ENCODE measurements at places on chromosomes 12 and 14. TPM values are rescaled to one million over a fixed set of nuclear protein-coding genes. Genes with fewer than 3 reads are reported as not detected.
A peak's percentile ranks its signal among the peaks of the same experiment; 100 is the strongest.

- H3K4me3 ChIP-seq, result peak within 1 kb of the TSS; percentile 85
- H3K36me3 ChIP-seq, result no peaks in the 10 kb centered on the region
- DNase-seq, result no peak
- H3K27me3 ChIP-seq, result peaks cover 76% of the 10 kb centered on the region
- H3K4me1 ChIP-seq, result peaks cover 12% of the 10 kb centered on the region
Measured at GRCh38 chr12:111034083-111034885, 113.9 kb upstream of the MYL2 start.

The GPR68 gene
- 0.10 TPM for total RNA-seq

DNA sequence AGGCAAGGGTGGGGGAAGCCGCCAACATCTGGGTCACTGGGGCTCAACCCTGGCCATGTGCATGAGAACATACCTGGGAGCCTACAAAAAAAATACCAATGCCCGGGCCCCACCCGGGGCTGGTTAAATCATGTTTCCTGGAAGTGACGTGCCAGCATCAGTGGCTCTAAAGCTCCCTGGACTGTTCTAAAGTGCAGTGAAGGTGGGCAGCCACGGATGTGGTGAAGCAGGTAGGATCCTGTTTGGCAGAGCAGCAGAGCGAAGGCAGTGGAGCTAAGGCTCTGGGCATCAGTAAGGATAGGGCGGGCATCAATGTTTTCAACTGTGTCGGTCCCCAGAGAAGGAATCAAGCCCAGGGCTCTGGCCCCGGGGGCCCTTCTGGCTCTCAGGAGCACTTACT lies 525 bp upstream of the GPR68 start:
- H3K27me3 ChIP-seq, result no peaks in the 10 kb centered on the region
- no peak overlapping the region for H3K27ac ChIP-seq
- no peak for DNase-seq
- H3K4me1 ChIP-seq, result no peaks in the 10 kb centered on the region

The KCNC2 gene
- not detected for total RNA-seq

The COCH gene
- 0.23 TPM for total RNA-seq

The PMEL gene
- 0.59 TPM for total RNA-seq

GRCh38 chr12:75666939-75667334 lies 155.5 kb upstream of the KRR1 start:
- no peak overlapping the region for H3K27ac ChIP-seq
- no peaks in the 10 kb centered on the region for H3K27me3 ChIP-seq
- no peaks in the 10 kb centered on the region for H3K36me3 ChIP-seq
- DNase-seq, result peak; percentile 29
- H3K4me3 ChIP-seq, result no peak overlapping the region

- DNase-seq, result peak; percentile 64
- H3K4me3 ChIP-seq, result peak overlapping the region; percentile 98
- peaks cover 43% of the 10 kb centered on the region for H3K4me1 ChIP-seq
- peak overlapping the region; percentile 99 for H3K27ac ChIP-seq
- H3K36me3 ChIP-seq, result peaks cover 5% of the 10 kb centered on the region
Measured at GRCh38 chr14:77098529-77099353, 683 bp downstream of the CIPC start.

DNA sequence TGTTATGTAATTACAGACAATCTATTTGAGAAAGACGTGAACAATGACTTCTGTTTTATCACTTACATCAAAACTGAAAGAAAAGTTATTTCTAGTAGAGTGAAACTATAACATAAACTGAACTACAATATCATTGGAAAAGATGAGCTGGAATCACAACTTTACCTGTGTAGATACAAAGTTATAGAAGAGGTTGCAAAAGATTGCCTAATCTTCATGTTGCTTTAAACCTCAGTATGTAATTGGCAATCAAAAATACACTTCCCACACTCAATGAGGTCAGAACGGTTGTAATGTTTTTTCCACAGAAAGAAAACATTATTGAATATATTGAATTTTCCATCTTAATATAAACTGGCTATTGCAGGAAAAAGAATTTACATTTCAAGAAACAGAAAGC lies 37.7 kb upstream of the GXYLT1 start:
- peaks cover 16% of the 10 kb centered on the region for H3K36me3 ChIP-seq
- peaks cover 11% of the 10 kb centered on the region for H3K4me1 ChIP-seq
- no peak for DNase-seq
- H3K4me3 ChIP-seq, result no peak overlapping the region

DNA sequence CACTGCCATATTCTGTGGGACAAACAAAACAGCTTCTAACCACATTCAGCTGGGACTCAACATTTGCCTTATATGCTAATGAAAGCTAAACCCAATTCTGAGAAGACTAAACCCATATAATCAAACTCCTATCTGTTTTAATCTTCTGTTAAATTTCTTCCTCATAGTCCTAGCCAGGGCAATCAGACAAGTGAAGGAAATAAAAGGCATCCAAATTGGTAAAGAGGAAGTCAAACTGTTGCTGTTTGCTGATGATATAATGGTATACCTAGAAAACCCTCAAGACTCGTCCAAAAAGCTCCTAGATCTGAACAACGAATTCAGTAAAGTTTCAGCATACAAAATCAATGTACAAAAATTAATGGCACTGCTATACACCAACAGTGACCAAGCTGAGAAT lies 157.1 kb downstream of the PHLDA1 start:
- no peaks in the 10 kb centered on the region for H3K27me3 ChIP-seq
- no peak overlapping the region for H3K4me3 ChIP-seq
- DNase-seq, result no peak
- H3K4me1 ChIP-seq, result no peaks in the 10 kb centered on the region
- no peak overlapping the region for H3K27ac ChIP-seq

GRCh38 chr14:71236487-71236886 lies 329.2 kb downstream of the PCNX1 start:
- no peak overlapping the region for H3K27ac ChIP-seq
- H3K4me3 ChIP-seq, result no peak overlapping the region
- H3K36me3 ChIP-seq, result no peaks in the 10 kb centered on the region
- no peaks in the 10 kb centered on the region for H3K27me3 ChIP-seq

GRCh38 chr12:52006726-52007157 lies at the start of gene TAMALIN:
Gene TAMALIN, plus strand, starts transcription at chr12:52006946. Its CDS starts 74 bp downstream, at chr12:52007020.
- H3K4me3 ChIP-seq, result no peak within 1 kb of the TSS
- no peak for DNase-seq
- no peaks in the 10 kb centered on the region for H3K4me1 ChIP-seq
- no peaks in the 10 kb centered on the region for H3K36me3 ChIP-seq
- peaks cover 20% of the 10 kb centered on the region for H3K27me3 ChIP-seq

DNA sequence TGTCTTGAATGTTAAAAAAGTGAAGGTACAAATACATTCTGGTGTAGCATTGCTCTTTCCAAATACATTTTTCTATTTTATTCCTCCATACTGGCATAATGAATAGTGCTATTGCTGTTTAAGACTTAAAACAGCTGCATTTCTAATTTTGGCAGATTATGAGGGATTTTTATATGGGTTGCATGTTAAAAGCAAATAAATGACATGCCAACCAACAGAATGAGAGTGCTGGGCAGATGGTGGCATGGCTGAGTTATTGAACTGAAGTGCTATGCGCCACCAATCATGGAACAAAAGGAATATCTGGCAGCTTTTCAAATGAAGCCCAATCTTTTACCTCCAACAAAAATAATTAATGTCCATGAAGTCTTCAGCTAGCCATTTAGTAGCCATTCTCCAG lies 215.0 kb downstream of the PRKD1 start:
- no peak for DNase-seq
- no peaks in the 10 kb centered on the region for H3K27me3 ChIP-seq
- no peak overlapping the region for H3K27ac ChIP-seq
- no peak overlapping the region for H3K4me3 ChIP-seq

- H3K4me3 ChIP-seq, result peak overlapping the region; percentile 27
- H3K27ac ChIP-seq, result peak overlapping the region; percentile 79
- no peaks in the 10 kb centered on the region for H3K27me3 ChIP-seq
- peaks cover 74% of the 10 kb centered on the region for H3K4me1 ChIP-seq
Measured at GRCh38 chr12:120234643-120235368, 30.7 kb downstream of the PXN start.

- H3K27me3 ChIP-seq, result no peaks in the 10 kb centered on the region
- no peak for DNase-seq
- peaks cover 23% of the 10 kb centered on the region for H3K36me3 ChIP-seq
- H3K4me3 ChIP-seq, result no peak overlapping the region
- H3K27ac ChIP-seq, result no peak overlapping the region
Measured at GRCh38 chr14:105141486-105142281, 26.9 kb downstream of the JAG2 start.

DNA sequence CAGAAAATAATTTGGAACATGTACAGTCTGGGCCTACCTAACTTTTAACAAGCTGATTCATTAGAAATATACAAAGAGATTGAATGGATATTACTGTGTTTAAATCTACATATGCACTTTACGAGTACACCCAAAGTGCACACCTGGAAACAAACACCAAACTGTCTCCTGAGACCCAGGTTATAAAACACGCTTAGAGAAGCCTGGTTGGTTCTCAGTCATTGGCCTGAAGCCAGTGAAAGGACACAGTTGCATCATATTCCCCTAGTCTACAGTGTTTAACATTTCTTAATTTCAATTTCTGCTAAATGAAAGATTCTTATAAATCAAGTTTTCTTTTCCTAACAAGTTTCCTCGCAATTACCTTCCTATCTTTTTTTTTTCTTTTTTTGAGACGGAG lies 209.5 kb downstream of the FBXL14 start:
- H3K36me3 ChIP-seq, result peaks cover 11% of the 10 kb centered on the region
- DNase-seq, result peak; percentile 33
- H3K4me3 ChIP-seq, result no peak overlapping the region
- no peaks in the 10 kb centered on the region for H3K27me3 ChIP-seq
- H3K27ac ChIP-seq, result no peak overlapping the region
- H3K4me1 ChIP-seq, result no peaks in the 10 kb centered on the region

- H3K4me3 ChIP-seq, result no peak overlapping the region
- H3K27ac ChIP-seq, result no peak overlapping the region
- no peaks in the 10 kb centered on the region for H3K27me3 ChIP-seq
- H3K4me1 ChIP-seq, result no peaks in the 10 kb centered on the region
- no peaks in the 10 kb centered on the region for H3K36me3 ChIP-seq
- peak; percentile 42 for DNase-seq
Measured at GRCh38 chr14:96631621-96632362, 129.6 kb downstream of the PAPOLA start.

DNA sequence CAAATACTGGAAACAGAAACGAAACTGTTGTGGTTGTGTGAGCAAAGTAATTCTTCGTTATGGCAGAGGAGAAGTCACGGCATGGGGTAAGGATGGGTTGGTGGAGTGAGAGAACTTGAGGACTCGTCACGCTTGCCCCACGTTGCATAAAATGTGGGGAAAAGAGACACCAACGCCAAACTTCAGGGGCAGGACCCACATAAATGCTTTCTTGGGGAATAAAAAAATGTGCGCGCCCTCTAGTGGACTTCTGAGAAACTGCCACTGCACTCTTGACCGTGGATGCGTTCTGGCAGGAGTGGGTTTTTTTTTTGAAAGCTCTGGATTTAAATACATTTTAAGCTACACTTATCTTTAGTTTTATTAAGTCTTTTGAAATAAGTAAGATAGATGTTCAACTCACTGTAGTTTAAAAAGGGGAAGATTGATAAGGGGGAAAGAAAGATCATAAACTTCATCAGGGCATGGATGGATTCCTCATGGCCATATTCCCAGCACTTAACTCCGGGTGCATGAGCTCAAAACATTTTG lies 4.1 kb upstream of the IGF1 start:
- peak overlapping the region; percentile 70 for H3K27ac ChIP-seq
- H3K36me3 ChIP-seq, result no peaks in the 10 kb centered on the region
- H3K4me3 ChIP-seq, result peak overlapping the region; percentile 67
- DNase-seq, result peak; percentile 62

GRCh38 chr12:14884458-14884878 lies 1.2 kb downstream of the MGP start:
- H3K36me3 ChIP-seq, result no peaks in the 10 kb centered on the region
- DNase-seq, result peak; percentile 89
- peak overlapping the region; percentile 60 for H3K4me3 ChIP-seq
- peaks cover 16% of the 10 kb centered on the region for H3K27me3 ChIP-seq
- H3K4me1 ChIP-seq, result peaks cover 19% of the 10 kb centered on the region

DNA sequence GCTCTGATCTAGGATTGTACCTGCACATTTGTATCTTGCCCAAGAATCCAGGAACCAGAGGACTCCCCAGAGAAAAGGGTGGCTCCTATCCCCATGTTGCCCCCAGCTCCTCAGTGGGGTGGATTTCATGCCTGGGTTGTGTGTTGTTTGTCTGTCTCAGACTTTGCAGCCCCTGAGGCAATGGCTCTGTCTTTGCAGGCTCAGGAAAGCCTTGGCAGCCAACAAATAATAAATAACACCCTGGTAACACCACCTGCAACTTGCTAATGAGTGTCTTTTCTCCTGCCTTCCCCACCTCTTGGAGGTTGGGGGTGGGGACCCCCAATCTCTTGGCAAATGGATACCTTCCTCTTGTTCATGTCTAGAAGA lies 65.2 kb upstream of the CISTR start:
- no peak overlapping the region for H3K4me3 ChIP-seq
- H3K27me3 ChIP-seq, result no peaks in the 10 kb centered on the region
- H3K36me3 ChIP-seq, result no peaks in the 10 kb centered on the region
- DNase-seq, result no peak
- H3K27ac ChIP-seq, result no peak overlapping the region

DNA sequence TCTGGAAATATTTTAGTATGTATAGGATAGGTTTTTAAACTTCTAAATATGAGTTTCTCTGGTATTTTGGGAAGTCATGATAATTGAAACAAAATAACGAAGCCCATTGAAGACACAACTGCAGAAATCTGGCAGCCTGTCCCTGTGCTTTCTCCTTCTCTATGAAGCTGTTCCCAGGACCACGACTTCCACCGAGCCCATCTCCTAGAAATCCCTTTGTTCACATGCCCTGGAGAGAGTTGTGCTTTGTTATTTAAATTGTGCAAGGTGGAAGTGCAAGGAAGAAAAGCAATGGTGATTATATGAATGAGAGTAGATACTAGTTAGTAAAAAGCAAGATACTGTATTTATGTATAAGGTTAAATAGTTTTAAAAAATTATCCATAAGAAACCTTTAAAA lies 32.2 kb downstream of the STK38L start:
- no peak overlapping the region for H3K27ac ChIP-seq
- H3K4me1 ChIP-seq, result peaks cover 6% of the 10 kb centered on the region
- H3K27me3 ChIP-seq, result no peaks in the 10 kb centered on the region
- no peak overlapping the region for H3K4me3 ChIP-seq
- H3K36me3 ChIP-seq, result no peaks in the 10 kb centered on the region

DNA sequence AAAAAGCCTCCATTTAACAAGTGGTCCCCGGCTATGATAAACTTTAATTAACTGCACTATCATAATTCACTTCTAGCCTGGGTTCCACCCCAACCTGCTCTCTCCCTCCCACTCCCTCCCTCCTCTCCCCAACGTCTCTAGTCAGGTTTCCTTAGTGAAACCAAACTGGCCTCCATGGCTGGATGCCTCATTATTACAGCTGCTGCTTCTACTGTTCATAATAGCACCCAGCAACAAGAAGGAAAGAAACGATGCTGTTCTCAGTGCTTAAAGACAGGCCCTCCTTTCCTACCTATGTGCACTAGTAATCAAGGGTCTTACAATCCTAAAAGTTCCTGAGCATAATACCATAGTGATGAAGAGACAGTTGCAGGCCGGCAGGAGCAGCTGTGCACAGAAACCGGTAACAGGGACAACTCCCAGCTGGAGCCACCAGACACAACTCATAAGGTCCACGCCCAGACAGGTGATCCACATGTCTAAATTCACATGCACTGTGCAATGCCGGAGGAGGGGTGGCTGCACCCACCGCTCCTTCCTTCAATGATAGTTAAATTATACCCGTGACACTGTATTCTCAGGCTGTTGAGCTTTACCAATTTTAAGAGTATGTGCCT lies 6.2 kb downstream of the IRF2BPL start:
- no peak for DNase-seq
- no peaks in the 10 kb centered on the region for H3K27me3 ChIP-seq
- H3K4me3 ChIP-seq, result peak overlapping the region; percentile 81
- no peak overlapping the region for H3K27ac ChIP-seq
- peaks cover 23% of the 10 kb centered on the region for H3K4me1 ChIP-seq
- H3K36me3 ChIP-seq, result peaks cover 29% of the 10 kb centered on the region

Data from MCF 10A (cell line).